ENCODE measurements at places on chromosomes 16 and 17.
A peak's percentile ranks its signal among the peaks of the same experiment; 100 is the strongest.

DNA sequence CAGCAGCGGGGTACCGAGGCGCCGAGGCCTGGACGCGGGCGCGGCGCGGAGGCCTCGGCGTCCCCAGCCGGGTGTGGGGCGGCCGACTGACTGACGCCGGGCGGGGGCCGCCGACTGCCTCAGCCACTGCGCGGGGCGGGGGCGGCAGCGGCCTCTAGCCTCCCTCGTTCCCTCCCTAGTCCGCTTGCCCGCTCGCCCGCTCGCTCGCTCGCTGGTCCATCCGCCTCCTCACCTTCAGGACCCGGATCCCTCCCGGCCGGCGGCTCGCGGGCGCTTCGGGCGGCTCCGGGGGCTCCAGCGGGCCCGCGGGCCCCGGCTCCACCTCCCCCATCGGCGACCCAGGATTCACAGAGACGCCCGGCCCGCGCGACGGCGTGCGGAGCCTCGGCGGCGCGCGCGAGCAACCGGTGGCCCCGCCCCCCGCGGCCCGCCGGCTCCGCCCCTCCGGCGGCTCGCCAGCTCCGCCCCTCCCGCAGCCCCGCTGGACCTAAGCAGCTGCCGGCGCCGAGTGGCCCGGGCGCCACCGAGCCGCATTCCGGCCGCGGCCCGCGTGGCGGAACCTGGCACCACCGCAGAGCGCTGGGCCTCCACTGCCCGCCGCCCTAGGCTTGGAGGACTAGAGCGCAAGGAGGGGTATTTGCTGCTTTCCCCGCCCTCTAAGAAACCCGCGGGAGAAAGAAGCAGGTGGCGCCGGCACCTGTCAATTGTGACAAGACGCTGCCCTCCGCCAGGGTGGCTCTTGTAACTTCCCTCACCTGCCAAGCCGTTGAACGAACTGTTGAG is 773 bp downstream of the PHLPP2 start:
- DNase-seq = peak; percentile 81

DNA sequence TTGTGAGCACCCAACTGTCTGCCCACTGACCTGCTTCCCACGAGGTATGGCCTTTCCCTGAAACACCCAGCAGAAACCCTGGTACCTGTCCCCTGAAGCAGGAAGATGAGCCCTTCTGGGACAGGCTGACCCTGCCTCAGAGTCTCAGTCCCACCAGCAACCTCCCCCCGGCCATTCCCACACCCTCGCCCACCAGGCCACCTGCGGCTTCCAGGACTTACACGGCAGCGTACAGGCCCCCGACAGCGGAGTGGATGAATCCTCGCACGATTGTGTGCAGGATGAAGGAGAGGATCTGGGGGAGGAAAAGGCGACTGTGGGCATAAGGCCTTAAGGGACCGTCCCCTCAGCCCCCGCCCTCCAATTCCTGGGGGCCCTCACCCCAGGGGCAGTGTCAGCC is 15.4 kb upstream of the PITPNA start:
- DNase-seq = no peak

GRCh38 chr16:54102888-54103866 is 183.4 kb downstream of the IRX3 start:
- DNase-seq = no peak

DNA sequence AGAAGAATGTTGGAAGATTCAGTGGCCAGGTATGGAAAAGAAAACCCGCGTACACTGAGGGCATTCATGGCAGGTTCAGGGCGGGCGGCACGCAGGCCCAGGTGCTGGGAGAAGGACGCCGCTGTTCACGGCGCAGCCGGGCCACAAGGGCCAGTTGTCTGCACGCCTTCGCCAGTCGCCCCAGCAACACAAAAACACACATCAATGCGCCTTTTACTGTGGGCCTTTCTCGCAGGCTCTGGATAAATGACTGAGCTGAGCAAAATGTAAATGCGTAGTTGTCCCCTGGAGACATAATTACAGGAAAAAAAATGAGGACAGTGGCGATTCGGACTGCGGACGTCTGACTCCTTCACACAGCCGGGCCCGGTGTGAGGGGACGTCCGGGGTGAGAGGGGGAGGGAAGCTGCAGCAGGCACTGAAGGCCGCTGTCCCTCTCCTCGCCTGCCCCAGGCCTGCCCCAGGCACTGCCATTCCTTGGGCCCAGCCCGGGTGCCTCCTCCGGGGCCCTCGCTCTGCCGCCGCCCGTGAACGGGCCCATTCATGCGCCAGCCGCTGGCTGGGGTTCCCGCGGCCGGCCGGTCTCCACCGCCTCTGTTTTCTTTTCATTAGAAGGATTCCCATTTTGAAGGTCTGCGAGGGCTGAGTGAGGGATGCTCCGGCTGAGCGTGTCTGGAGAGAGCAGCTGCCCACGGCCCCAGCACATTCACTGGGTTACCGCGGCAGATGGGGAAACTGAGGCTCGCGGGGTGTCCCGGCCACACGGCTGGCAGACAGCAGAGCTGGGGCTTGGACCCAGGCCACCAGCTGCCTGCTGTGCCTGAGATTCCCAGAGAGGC is 6.5 kb upstream of the ZNF469 start:
- DNase-seq = no peak

- DNase-seq = no peak
These were observed 305.9 kb downstream of the PMP22 start for GRCh38 chr17:14959106-14959648.

DNA sequence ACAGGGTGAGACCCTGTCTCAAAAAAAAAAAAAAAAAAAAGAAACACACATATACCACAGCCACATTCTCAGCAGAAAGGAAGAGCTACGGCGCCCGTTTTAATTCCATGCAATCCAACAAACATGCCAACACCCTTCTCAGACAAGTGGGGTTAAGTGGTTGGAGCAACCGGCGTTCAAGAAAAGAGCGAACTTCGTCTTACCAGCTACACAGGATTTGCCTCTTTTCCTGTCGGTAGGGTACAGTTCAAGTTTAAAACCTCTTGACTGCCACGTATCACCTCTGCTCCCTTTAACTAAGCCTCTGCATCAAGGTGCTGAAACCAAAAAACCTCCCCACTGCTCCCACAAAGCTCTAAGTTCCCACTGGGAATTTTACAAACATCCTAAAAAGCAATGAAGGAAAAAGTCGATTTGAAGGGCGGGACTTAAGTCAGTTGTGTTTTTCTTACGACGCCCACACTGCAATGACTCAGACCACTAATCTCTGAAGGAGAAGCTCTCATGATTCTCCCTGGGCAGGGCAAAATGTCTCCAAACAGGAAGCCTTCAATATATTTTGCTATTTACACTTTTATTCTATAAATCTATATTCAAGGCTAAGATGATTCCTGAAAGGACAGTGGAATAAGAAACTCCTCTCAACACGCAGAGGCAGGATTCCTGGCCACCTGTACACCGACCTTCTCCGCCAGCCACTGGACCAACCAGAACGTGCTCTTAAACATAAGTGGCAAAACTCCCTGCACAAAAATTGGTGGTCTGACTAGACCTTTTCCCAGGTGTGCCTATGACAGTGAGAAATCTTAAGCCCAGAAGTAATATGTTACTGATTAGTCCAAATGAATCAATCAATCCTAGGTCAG is 18.8 kb downstream of the SRP68 start:
- DNase-seq = no peak

DNA sequence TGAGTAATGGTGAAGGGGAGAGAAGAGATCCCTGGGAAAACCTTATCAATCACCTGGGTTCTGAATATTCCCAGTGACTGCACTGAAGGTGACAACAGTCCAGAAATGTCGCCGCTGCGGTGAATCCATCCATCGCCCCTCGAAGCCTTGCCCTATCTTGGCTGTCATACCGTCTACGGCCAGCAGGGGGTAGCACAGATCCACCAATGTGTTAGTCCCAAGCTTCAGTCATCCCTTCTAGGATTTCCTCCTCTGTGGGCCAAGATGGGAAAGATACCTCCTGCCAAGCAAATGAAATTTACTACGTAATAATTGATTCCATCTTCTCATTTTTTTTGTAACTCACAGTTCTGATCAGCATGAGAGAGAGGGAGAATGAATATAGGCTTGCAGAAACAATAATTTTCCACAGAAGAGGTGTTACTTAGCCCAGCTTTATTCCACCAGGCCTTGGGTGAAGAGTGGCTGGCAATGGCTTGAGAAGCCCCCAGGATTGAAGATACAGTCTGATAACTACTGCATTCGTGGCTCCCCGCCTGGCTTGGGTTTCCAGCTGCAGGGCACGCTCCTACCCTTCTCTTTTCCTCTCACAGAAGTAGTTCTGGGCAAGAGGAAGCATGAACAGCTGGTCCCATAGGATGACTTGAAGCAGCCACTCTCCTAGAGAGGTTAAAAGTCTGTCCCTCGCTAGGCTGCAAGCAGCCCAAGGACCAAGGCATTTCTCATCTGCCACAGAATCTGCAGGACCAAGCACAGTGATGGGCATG is 2.6 kb upstream of the FMNL1 start:
- peak; percentile 87 for DNase-seq

- no peak for DNase-seq
These were observed 24.1 kb downstream of the BLMH start for GRCh38 chr17:30267625-30268024.

DNA sequence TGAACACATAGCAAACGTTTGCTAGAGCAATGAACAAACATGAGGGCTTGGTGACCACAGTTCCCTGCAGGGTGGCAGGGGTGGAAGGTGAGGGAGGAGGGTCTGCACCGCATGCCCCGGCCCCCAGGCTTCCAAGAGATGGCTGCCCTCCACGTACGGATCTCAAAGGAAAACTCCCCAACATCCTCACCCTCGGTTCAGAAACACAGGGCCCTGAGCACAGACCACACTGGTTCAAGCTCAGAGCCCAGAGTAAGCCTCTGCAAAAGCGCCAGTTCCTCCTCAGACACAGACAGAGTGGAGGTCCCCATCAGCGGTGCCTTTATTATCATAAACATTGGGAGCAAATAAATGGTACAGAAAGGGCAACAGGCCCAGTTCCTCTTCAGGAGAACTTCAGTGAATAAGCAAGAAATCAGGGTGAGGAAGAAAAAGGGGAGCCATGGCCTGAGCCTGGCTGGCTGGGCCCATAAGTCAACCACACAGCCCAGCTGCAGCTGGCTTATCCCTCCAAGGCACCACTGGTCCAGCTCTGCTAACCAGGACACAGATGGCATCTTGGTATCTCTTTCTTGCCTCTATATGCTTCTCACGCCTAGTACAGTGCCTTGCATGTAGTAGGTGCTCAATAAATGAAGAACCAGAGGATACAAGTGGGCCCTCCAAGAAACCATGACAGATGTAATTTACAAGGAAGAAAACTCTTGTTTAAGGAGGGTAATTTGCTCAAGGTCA is 11.0 kb downstream of the MPO start:
- DNase-seq = no peak

DNA sequence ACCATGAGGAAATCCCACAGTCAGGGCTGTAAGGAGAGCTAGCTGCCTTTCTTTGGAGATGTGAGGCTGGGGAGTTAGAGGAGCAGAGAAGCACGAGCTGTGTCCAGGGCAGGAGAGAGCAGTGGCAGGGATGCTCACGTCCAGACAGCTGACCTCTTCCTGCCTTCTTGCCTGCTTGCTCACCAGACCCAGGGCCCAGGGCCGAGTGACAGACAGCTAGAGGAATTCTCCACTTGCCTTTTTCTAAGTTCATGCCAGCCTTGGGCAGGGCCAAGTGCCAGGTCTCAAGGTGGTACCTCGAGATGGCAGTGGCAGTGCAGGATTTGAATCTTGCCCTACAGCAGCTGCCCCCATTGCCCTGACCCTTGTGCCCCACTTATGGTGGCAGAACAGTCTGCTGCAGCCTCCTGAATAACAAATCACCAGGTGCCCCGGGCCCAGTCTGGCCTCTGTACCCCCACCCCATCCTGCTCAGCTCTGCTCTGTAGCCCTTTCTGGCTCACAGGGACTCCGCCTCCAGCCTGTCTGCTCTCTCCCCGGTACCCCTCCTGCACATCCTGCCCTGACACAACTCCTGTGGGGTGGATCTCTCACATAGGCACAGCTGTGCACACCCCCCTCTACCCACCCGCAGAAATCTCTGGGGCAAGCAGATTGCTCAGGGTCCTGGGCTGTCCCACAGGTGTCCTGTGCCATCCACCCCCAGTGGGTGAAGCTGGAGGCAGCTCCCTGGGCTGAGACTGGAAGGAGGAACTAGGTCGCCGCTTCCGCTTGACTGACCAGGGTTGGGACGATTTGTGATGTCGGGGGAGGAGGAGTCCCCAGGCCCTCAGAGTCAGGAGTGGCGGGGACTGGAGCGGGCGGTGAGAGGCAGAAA is 25.9 kb downstream of the GRIN2C start:
- peak; percentile 94 for DNase-seq

DNA sequence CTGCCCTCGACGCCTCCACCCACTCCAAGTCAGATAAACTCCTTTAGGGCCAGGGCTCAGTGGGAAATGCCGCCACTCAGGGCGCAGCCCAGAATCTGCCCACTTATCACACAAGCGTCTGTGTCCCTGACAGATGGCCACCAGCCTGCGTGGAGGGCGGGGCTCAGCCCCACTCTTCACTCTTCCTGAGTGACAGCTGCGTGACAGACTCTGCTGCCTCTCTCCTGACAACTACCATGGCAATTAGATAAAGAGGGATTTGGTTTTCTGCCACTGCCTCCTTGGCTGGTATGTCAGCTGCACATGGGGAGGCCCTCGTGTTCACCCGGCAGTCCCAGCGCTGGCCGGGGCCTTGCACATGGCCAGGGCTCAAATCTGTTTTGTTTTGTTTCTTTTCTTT is 96.2 kb downstream of the RTN4RL1 start:
- DNase-seq = peak; percentile 66

DNA sequence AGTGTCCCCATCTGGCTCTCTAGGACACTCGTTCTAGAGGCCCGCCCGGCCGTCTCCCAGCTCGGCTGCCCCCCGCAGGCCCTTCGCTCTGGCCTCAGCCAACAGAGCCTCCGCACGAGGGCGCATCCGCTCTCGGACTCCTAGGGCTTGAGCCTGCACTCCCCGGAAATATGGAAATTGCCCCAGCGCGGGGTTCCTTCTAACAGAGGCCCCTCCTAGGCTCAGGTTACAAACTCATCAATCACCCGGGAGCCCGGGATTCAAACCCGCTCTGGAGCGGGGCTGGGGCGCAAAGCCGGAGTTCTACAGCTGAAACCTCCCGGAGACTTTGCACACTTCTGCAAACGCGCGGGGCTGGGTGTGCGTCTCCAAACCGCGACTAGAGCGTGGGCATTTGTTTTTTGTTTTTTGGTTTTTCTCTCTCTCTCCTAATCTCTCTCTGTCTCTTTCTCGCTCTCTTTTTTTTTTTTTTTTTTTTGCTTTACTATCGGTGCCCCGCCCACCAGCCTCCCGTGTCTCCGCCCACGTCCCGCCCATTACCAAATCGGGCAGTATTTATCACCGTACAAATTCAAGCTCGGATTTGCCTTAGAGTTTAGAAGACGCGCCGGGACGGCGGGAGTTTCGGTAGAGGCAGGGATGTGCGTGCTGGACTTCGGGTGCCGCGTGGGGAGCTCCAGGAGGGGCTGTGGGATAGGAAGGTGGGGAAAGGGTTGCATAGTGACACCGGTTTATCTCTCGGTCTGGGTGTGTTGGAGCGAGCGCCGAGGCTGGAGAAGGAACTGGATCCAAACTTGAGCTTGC is 2.4 kb upstream of the FOXL1 start:
- peak; percentile 82 for DNase-seq

All from retina (tissue), 1 donor.